ENCODE measurements at places on chromosomes 3 and 15. TPM values are rescaled to one million over a fixed set of nuclear protein-coding genes. Genes with fewer than 3 reads are reported as not detected.

DNA sequence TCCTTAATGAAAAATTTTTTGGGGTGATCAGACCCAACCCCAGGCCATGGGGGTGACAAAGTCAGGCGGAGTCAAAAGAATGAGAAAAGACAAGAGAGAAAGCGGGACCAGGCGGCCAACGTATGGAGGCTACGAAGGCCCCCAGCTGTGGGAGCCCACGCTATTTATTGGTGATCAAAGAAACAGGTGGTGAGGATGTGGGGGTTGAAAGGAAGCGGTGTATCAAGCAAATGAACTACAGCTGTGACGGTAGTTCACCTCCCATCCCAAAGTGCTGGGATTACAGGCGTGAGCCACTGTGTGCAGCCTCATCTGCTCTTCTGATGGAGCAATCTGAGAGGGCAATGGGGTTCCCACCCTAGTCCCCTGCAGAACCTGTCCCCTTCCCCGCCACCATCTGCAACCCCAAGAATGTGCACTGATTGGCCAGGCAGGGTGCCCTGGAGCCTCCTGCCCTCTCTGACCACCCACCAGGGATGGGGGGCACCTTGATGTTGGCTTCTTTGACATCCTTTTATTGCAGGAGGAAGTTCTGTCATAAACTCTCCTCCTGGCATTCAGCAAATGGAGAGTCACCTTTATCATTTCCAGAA is 1.1 kb upstream of the CHRNA3 start:
- peaks cover 33% of the 10 kb centered on the region for H3K27me3 ChIP-seq
- no peaks in the 10 kb centered on the region for H3K4me1 ChIP-seq
- no peak overlapping the region for H3K4me3 ChIP-seq
- H3K36me3 ChIP-seq: no peaks in the 10 kb centered on the region
- H3K27ac ChIP-seq: no peak overlapping the region

DNA sequence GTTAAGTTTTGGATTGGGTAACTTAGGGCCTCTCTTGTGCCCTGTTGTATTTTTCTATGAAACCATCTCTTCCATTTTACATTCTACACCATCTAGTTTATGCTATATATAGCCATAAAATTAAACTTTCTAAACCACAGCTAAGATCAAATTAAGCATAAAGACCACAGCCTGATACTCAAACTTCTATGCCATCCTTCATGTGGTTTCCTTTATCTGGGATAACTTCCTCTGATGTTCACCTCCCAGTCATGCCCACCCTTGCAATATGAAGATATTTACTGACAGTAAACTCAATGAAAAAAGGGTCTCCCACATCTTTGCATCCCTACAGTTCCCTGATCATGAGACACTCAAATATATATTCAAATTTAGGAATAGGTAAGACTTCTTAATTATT is 4.2 kb downstream of the SELENOK start:
- no peaks in the 10 kb centered on the region for H3K27me3 ChIP-seq
- H3K27ac ChIP-seq: no peak overlapping the region
- peaks cover 12% of the 10 kb centered on the region for H3K4me1 ChIP-seq

The SLC22A14 gene
- total RNA-seq: 0.12 TPM

GRCh38 chr3:106332884-106333283 is 464.1 kb upstream of the CBLB start:
- no peaks in the 10 kb centered on the region for H3K4me1 ChIP-seq
- H3K27ac ChIP-seq: no peak overlapping the region
- no peak overlapping the region for H3K4me3 ChIP-seq
- H3K27me3 ChIP-seq: no peaks in the 10 kb centered on the region
- no peaks in the 10 kb centered on the region for H3K36me3 ChIP-seq
- no peak for DNase-seq

DNA sequence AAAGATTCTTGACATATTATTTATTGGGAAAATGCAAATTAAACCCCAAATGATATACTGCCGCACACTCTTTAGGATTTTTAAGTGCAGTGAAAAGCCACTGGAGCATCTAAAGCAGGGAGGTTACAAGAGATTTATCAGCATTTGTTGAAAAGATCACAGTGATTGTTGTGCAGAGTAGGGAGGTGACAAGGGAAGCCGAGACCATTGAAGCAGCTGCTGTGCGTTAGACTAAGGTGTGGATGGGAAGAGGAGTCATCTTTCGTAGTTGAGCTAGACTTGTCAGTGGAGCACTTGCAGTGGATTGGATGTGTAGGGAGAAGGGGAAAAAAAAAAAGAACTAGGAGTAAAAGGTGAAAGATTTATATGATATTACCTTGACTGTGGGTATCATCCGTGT is 854.6 kb downstream of the NTRK3 start:
- no peak for DNase-seq
- no peaks in the 10 kb centered on the region for H3K36me3 ChIP-seq
- no peaks in the 10 kb centered on the region for H3K27me3 ChIP-seq
- no peak overlapping the region for H3K27ac ChIP-seq
- no peaks in the 10 kb centered on the region for H3K4me1 ChIP-seq

DNA sequence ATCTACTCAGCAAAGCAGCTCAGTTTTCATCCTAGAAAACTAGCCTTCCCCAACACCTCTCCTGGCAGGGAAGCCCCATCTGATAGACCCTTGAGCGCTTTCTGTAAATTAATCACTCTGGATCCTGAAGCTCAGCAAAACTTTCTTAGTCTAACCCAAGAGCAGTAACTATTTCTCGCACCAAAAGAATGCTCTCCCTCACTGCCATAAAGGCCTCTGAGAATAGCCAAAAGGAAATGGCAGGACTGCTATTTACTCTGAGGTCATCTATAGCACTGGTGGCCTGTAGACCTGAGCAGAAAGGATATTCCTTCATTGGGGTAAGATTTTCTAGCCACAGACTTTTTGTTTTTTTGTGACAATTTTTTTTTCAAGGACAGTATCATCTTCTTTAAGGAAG is 345.8 kb upstream of the ADAMTS9 start:
- H3K27me3 ChIP-seq: no peaks in the 10 kb centered on the region
- no peak overlapping the region for H3K4me3 ChIP-seq
- DNase-seq: no peak
- no peaks in the 10 kb centered on the region for H3K36me3 ChIP-seq
- H3K27ac ChIP-seq: no peak overlapping the region
- H3K4me1 ChIP-seq: peaks cover 3% of the 10 kb centered on the region

DNA sequence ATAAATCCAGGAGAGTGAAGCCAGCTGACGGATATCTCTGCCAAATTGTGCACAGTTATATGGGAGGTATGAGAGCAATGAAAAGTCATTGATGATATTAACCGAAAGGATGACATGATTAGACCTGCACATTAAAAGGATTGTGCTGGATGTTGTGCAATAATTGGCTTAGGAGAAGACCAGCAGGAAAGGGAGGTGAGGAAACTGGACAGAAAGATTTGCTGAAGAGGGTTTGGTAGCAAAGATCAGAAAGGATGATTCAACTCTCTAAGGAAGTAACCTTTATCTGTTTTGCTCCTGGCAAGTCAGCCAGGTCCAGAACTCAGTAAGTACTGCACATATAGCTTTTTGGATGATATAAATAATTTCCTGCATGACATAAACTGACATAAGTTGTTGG is 704.7 kb downstream of the GRM7 start:
- no peaks in the 10 kb centered on the region for H3K36me3 ChIP-seq
- no peak overlapping the region for H3K27ac ChIP-seq
- H3K4me3 ChIP-seq: no peak overlapping the region
- H3K4me1 ChIP-seq: no peaks in the 10 kb centered on the region

The GOLGA8H gene
- total RNA-seq: 1.5 TPM

The TNFAIP8L3 gene
- not detected for total RNA-seq

DNA sequence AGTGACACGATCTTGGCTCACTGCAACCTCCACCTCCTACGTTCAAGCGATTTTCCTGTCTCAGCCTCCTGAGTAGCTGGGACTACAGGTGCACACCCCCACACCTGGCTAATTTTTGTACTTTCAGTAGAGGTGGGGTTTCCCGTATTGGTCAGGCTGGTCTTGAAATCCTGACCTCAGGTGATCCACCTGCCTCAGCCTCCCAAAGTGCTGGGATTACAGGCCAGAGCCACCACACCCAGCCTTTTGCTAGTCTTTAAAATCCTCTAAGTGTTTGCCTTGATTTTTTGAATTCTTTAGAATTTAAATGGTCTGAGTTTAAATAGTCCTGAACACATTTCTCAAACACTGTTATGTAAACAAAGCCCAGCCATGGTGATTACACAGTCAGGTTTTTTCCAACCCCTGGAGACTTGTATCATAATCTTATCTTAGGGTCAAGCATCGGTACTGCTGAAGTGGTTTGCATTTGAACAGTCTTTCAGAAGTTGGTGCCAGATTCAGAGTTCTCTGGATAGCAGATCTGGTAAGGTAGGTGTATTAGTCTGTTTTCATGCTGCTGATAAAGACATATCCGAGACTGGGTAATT is 28.2 kb upstream of the PIAS1 start:
- H3K27me3 ChIP-seq: no peaks in the 10 kb centered on the region
- H3K27ac ChIP-seq: peak overlapping the region; percentile 4
- DNase-seq: peak; percentile 19
- H3K4me1 ChIP-seq: peaks cover 16% of the 10 kb centered on the region

DNA sequence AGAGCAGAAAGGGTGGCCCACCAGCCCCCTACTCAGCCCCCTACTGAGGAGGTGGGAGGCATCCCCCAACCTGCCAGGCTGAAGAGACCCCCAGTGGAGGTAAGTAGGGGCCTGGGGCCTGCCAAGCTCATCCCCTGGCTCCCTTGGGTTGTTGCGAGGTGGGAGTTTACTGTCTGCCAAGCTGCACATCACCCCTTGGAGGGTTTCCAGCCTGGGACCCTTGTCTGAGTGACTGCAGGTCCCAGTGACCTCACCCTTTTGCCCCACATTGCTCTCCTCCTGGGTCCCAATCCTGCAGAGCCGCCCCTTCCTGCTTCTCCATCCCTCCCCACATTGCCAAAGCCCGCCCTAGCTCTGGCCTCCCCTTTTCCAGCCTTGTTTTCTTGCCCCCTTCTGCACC is 1.0 kb upstream of the ALS2CL start:
- H3K4me3 ChIP-seq: no peak overlapping the region
- H3K27ac ChIP-seq: no peak overlapping the region
- H3K27me3 ChIP-seq: peaks cover 3% of the 10 kb centered on the region
- no peaks in the 10 kb centered on the region for H3K36me3 ChIP-seq

GRCh38 chr3:68485051-68485450 is 447.3 kb downstream of the TAFA4 start:
- H3K27ac ChIP-seq: no peak overlapping the region
- H3K4me1 ChIP-seq: no peaks in the 10 kb centered on the region
- no peaks in the 10 kb centered on the region for H3K36me3 ChIP-seq
- H3K4me3 ChIP-seq: no peak overlapping the region
- no peak for DNase-seq
- no peaks in the 10 kb centered on the region for H3K27me3 ChIP-seq

The PLD1 gene
- total RNA-seq: 15.7 TPM

DNA sequence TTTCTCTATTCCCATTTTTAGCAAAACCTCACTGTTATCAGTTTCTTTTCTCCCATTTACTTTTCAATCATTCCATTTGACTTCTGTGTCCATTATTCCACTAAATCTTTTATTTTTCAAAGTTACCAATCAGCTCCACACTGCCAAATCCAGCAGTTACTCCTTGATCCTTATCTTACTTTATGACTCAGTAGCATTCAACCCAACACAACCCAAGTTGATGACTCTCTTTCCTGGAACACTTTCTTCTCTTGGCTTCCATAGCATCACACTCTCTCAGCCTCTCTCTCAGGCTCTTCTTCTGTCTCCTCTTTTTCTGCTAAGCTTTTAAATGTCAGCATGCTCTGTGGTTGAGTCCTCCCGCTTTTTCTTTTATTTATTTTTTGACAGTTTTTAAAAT is 36.3 kb downstream of the RASGRP1 start:
- no peak overlapping the region for H3K27ac ChIP-seq
- H3K36me3 ChIP-seq: no peaks in the 10 kb centered on the region
- no peaks in the 10 kb centered on the region for H3K4me1 ChIP-seq
- DNase-seq: peak; percentile 33

Data from cardiac muscle cell (in vitro differentiated cells and primary cell).